ENCODE measurements at places on chromosomes 13 and 19.

DNA sequence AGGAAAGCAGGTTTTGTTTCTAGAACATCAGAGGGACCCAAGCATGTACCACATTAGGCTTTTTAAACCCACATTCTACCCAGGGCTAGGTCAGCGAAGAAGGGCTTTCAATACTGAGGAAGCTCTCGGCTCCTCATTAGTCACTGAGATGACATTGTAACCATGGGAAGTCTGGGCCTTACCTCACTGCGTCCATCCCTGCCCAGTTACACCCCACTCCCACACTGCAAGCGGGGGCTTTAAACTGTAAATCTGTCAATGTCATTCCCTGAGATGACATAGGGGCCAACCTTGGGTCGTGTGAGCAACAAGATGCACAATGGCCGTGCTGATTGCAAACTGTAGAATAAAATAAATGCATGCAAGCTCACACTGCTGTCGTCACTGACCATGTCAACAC, 21.7 kb upstream of the TFDP1 start:
- DNase-seq = no peak

DNA sequence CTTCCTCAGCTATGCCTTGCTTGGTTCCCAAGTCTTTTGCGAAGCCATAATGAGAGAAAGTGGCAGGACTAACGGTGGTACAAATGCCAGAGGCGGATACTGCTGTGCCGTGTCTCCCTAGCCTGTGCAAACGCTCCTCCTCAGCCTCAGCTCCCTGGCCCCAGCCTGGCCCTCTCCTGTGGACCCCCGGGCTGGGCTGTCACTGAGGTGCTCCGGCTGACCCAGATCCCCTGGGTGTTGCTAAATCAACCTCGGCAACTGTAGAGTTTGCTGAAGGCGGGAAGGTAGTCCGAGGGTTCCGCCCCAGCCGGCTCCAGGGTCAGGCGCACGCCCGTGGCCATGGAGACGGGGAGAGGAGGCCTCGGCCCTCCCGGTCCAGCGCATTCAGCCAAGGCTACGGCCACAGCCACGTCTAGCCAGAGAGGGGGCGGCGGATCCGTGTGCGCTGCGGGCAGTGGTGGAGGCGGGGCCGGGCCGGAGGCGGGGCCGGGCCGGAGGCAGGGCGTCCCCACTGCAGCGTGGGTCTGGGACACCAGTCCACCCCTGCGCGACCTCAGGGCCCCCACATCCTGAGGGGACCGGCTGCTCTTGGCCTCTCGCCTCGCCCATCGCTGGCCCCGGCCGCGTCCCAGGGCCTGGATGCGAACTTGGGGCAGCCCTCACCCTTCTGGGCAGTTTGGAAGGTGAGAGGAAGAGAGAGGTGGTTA, 16.4 kb upstream of the ZNF492 start:
- no peak for DNase-seq

GRCh38 chr19:16892436-16892835, 3.6 kb downstream of the F2RL3 start:
- DNase-seq = no peak

DNA sequence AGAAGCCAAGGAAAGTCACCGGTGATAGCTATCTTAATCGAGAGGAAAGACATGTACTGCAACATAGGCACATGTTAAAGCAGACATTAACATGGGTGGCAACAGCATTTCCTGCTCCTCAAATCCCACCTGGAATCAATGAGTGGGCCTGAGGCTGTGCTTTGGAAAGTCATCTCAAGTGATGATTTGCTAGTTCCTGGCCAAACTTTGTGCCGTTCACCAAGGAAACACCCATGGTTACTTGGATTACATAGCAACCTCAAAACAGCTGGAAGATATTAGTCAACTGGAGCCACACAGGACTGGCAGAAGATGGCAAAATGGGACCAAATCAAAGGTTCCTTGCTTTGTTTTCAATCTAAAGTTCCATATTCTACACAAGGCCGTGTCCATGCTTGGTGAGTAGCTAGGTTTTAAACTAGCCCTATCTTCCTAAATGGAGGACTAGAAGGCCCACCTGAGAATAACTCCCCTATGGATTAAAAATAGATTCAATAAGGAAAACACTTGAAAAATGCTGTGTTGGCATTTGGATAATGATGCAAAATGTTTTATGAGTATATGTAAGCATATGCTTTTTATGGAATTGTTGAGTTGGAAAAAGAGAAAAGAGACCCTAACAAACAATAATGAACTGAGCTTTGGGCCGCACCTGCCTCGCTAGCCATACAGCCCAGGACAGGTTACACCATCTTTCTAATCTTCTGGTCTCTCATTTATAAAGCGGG, 144.5 kb downstream of the RGCC start:
- DNase-seq = no peak

DNA sequence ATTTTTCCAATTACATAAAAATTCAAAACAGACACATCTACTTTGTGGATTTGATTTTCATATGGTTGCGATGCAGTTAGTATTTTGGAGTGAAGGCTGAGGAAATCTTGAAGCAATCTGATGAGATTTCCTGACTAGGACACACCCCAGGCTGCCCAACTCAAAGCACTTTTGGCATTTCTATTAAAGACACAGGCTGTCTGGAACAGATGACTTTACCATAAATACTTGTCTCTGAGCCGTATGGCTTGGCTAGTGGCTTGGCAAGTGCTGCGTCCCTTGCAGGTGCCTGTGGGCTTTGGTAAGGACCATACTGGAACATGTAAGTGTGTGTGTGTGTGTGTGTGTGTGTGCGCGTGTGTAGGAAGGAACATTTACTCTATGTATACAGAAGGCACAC, 218.8 kb downstream of the FGF9 start:
- no peak for DNase-seq

GRCh38 chr19:23527797-23528196, 132.5 kb upstream of the ZNF91 start:
- DNase-seq = no peak

DNA sequence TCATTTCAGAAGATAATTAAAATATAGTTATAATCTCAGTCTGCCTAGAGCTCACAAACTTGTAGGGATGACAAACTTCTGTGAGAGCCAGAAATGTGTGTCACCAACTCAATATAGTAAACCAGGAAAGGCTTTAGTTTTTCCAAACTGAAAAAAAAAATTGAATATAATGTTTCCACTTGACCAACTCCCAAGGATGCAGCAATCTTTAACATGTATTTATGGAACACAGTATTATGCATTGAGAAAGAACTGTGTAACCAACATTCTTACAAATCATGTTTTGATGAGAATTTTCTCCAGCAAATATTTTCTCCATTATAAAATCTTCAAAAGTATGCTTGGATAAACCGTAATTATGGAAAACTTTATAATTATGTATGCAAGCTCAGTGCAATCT, 50.1 kb upstream of the KLF12 start:
- DNase-seq = no peak

DNA sequence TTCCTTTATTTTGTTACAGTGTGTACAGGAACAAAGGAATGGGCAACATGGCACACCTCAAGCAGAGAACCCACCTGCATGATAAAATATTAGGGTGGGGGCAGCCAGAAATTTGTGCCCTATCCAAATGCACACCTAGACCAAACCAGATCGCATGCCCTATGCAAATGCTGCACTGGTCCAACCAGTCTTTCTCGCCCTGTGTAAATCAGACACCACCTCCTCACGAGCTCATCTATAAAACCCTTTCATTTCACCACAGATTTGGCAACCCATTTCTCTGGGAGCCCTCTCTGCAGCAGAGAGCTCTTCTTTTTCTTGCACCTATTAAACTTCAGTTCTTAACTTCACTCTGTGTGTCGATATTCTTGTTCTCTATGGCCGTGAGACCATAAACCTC, 1559.2 kb downstream of the SLITRK1 start:
- DNase-seq = no peak

GRCh38 chr13:48176781-48177180, 56.2 kb upstream of the ITM2B start:
- DNase-seq = no peak

DNA sequence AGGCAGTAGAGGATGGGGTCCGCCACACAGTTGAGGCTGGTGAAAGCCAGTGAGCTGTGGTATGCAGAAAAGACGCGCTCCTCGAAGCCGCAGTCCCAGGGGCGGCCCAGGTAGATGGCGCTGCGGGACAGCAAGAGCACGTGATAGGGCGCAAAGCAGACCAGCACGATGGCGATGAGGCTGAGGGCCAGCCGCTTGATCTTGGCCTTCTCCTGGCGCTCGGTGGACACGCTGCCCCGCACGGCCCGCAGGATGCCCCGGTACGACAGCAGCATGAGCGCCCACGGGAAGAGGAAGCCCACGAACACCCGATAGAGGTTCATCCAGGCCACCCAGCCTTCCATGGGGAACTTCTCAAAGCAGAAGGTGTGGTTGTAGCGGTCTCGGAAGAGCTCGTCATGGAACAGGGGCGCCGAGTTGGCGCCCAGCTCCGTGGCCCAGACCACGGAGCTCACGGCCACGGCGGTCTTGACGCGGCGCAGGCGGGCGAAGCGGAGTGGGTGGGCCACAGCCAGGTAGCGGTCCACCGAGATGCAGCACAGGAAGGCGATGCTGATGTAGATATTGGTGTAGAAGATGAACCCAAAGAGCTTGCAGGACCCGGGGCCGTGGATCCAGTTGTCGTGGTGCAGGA, 6.5 kb upstream of the OPA3 start:
- DNase-seq = no peak

GRCh38 chr19:6048348-6048747, 62.0 kb downstream of the RFX2 start:
- DNase-seq = no peak

- no peak for DNase-seq
These were observed 49.6 kb downstream of the DOCK9 start for GRCh38 chr13:98927951-98928927.

- DNase-seq = no peak
These were observed 44.8 kb upstream of the ARGLU1 start for GRCh38 chr13:106612688-106613087.

DNA sequence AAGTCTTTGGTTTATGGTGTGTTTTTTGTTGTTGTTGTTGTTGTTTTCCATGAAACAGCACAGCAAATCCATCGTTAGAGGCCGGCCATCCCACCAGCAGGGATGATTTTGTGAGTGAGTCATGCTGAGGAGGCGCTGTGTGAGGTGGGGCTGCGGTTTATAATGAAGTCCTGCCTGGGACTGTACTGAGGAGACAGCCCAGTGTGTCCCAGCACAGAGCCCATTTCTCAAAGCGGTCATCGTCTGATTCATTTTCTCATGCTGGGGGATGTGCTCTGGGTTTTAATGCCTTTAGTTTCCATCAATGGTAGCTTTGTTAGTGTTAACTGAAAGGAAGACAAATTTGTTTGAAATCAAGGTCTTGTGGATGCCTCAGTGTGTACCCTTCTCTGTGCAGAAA, 129.3 kb upstream of the SERP2 start:
- no peak for DNase-seq

DNA sequence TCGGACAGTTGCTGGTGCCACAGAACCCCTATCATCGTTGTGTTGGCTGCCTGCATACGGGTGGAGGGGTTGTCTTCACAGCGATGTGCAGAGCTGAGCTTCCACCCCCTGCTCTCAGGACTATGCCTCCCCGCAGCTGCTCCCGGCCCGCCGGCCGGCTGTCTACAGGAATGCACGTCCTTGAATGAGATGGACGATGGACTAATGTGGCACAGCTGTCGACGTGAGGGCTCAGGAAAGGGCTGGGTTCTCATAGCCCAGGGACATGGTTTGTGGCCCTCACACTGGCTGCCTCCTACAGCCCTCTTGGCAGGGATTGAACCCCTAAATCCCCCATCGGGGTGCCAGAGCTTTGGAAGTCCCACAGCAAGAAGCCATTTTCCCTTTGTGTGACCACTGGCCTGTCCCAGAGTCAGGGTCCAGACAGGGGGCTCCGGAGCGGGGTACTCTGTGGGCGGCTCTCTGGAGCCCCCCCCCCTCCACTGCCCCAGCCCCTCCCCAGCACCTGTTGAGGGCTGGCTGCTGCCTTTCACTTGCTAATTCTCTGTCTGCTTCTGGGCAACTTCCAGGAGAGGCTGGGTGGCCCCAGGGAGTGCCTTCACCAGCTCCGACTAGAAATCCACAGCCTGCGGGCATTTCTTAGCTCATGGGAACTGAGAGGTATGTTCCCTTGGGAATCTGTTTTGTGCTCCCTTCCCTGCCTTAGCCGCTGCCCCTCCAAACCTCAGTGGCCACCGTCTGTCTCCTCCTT, 40.2 kb downstream of the TSSK6 start:
- DNase-seq = no peak

- no peak for DNase-seq
These were observed 14.0 kb downstream of the ZC3H4 start for GRCh38 chr19:47099576-47100050.

GRCh38 chr19:46303691-46304397, 7.0 kb downstream of the HIF3A start:
- DNase-seq = no peak

DNA sequence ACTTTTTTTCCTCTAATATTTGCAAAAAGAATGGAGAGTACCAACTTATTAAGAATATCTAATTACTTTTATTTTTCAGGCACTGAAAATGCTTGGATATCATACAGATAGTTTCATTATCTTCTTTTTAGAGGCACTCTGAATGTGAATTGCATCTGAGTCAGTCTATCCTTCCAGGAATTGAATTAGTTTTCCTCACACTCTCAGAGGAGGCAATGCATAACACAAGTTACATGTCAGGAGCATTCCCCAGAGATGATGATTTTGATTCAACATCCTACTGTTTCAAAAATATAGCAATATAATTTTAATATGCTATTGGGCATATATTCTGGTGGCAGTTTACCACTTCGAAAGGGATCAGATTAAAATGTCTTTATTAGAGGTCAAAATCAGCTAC, 1315.4 kb downstream of the PCDH9 start:
- DNase-seq = no peak

GRCh38 chr13:33994198-33994597, 176.2 kb downstream of the RFC3 start:
- no peak for DNase-seq

Measured in activated T-cell treated with anti-CD3 and anti-CD28 coated beads for 4 hours (primary cell).